ENCODE measurements at places on chromosomes 4 and X.

DNA sequence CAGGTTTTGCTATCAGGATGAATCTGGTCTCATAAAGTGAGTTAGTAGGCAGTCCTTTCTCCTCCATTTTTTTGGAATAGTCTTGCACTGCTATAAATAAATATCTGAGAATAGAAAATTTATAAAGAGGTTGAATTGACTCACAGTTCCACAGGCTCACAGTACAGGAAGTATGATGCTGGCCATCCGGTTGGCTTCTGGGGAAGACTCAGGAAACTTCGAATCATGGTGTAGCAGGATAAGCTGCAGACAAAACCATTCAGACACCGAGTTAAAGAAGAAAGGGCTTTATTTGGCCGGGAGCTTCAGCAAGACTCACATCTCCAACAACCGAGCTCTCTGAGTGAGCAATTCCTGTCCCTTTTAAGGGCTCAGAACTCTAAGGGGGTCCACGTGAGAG is 348.2 kb downstream of the KCTD8 start:
- DNase-seq, result no peak

DNA sequence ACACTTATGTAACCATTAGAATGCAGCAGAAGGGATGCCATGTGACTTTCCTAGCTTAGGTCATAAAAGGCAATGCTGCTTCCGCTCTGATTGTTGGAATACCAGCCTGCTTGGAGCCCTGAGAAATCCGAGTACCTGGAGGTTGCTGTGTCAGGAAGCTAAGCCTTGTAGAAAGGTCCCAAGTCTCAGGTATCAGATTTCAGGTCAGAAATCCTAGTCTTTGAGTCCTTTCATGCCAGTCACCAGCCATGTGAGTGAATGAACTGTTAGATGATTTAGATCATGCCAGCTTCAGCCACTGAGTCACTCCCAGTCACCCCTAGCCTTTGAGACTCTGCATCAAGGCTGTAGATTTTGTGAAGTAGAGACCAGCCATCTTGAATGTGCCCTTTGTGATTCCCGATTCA is 23.5 kb downstream of the RAP1GDS1 start:
- no peak for DNase-seq

- DNase-seq, result no peak
Measured at GRCh38 chrX:64395568-64395929, 297 bp upstream of the MTMR8 start.

DNA sequence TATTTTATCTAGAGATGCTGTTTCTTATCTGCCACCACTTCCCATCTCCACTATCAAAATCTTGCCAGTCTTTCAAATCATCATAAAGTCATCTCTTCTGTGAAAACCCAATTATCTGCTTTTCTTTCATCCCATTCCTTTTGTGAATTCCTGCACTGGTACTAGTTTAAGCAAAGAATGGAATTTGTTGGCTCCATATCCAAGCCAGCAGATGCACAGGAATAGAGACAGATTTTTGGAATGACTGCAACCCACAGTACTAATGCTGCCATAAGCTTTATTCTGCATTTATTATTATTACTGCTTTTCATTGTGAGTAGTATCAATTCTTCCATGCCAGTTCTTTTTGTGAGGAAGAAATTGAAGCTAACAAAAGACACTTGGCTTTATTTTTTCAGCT is 616.7 kb downstream of the RAPGEF2 start:
- no peak for DNase-seq

DNA sequence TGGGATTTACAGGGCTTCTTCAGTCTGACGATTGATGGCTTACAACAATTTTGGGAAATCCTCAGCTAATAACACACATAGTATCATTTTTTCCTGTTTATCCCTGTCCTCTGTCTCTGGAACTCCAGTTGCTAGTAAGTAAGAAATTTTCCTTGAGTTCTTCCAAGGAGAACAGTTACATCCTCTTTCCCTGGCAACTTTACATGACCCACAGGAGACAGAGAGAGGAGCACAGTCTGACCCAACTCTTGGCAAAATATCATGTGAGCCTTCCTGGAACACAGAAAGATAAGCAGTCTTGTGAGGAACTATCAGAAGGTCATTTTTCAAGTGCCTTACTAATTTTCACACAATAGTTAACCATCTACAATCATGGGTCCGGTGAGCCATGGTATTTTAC is 578.7 kb upstream of the PABPC4L start:
- DNase-seq, result no peak

DNA sequence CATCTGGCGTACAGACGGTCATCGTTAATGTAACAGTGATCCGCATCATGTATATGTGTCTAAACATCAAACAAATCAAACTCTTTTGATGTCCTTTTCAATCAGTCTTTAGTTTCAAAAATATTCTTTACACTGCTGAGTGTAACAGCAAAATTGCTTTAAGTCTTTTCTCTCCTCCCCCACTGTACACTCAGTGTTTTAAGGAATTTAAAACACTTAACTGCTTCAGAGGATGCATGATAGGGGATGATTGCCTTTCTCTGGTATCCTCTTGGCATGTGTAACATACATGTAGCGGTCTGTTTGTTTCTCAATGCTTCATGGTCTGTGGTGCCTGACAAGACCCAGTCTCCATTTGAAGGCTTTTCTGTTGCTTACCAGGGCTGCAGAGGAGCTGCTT is 41.6 kb downstream of the LIMCH1 start:
- no peak for DNase-seq

- DNase-seq, result no peak
Measured at GRCh38 chr4:4914059-4914820, 54.8 kb downstream of the MSX1 start.

DNA sequence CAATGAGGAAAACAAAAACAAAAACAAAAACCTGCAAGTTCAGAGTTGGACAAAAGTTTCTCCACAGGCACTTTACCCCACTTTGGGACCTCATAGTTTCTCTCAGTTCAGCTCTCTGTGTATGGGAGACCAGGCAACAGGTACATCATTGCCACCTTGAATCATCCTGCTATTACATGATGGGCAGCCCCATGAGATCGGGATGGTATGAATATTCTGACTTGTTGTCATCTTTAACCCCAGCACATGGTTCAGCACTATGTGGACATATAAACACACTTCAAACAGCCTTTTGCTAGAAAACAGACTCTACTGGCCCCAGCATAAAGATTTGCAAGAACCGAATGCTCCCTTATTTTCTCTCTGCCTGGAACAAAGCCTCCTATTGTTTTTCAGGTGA is 176.9 kb upstream of the SCML1 start:
- no peak for DNase-seq

- peak; percentile 55 for DNase-seq
Measured at GRCh38 chr4:54090804-54091623, 8.9 kb upstream of the GSX2 start.

Measured in CD4-positive, alpha-beta T cell (primary cell).